Activated T-cell treated with anti-CD3 and anti-CD28 coated beads, Interleukin-2, amount 50 U/mL, for 72 hours (primary cell): ENCODE measurements at places on chromosomes 6 and 20. TPM values are rescaled to one million over a fixed set of nuclear protein-coding genes. Genes with fewer than 3 reads are reported as not detected.

The RNF182 gene
- total RNA-seq = not detected

The MAP7 gene
- 1.3 TPM for total RNA-seq

The JPH2 gene
- 0.46 TPM for total RNA-seq

The DPPA5 gene
- total RNA-seq = not detected

The BHLHE23 gene
- total RNA-seq = not detected

The FERMT1 gene
- 0.37 TPM for total RNA-seq

DNA sequence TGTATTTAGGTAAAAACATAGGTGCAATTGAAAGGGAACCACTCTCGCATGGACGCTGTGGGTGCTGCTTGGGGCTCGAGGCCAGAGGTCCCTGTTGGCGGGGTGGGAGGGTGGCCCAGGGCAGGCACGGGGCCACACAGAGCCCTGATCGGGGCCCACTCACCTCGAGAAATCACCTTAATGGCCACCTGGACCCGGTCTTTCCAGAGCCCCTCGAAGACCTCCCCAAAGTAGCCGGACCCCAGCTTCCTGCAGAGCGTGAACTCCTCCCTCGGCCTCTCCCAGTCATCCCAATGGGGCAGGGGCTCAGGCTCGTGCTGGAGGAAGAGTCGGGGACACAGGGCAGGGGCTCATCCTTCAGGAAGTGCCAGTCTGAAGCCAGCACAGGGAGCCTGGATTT is 3.8 kb downstream of the PTK6 start:
- H3K4me3 ChIP-seq = no peak overlapping the region
- no peak overlapping the region for H3K27ac ChIP-seq
- no peak for DNase-seq

DNA sequence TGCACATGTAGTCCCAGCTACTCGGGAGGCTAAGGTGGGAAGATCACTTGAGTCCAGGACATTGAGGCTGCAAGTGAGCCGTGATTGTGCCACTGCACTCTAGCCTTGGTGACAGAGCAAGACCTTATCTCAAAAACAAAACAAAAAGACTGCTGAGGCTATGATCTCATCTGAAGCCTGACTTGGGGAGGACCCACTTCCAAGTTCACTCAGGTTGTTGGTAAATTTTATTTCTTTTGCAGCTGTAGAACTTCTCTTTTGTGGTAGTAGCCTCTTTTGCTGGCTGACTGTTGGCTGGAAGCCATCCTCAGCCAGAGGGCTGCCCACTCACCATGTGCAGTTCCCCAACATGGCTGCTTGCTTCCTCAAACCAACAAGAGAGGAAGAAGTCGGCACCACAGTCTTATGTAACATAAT is 36.8 kb upstream of the ME1 start:
- no peak for DNase-seq
- H3K4me1 ChIP-seq = no peaks in the 10 kb centered on the region
- H3K27ac ChIP-seq = no peak overlapping the region
- H3K27me3 ChIP-seq = peaks cover 6% of the 10 kb centered on the region

- DNase-seq = no peak
- no peak overlapping the region for H3K27ac ChIP-seq
- peaks cover 25% of the 10 kb centered on the region for H3K27me3 ChIP-seq
- H3K4me3 ChIP-seq = no peak overlapping the region
- H3K36me3 ChIP-seq = no peaks in the 10 kb centered on the region
- H3K4me1 ChIP-seq = peaks cover 11% of the 10 kb centered on the region
Observed at GRCh38 chr20:50215926-50216325, 25.3 kb downstream of the CEBPB start.

GRCh38 chr6:24775520-24776058 is 852 bp downstream of the GMNN start:
- peak overlapping the region; percentile 96 for H3K27ac ChIP-seq
- peak overlapping the region; percentile 96 for H3K4me3 ChIP-seq
- no peaks in the 10 kb centered on the region for H3K27me3 ChIP-seq
- DNase-seq = peak; percentile 25
- peaks cover 36% of the 10 kb centered on the region for H3K4me1 ChIP-seq
- H3K36me3 ChIP-seq = peaks cover 13% of the 10 kb centered on the region

DNA sequence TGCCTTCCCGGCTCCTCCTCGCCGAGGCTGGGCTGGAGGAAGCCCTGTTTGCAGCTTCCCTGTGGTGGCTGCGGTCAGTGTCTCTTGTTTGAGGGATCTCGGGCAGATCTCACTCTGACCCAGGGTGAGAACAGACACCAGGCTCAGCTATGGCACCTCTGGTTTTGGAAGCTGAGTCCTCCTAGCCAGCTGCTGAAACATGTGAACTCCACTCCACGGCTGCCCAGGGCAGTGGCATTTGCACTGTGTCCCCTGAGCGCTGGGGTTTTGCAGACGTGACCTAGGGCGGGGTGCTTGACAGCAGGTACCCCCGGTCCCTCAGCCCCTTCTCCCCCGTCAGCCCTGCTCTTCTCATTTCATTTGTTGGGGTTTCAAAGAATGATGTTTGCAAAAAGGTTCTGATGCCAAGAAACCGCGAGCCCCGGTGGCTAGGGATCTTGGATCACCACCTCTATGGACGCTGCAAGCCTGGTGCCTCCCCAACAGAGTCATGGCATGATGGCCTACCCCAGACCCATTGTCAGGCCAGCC is 55.0 kb upstream of the DACT2 start:
- no peak overlapping the region for H3K4me3 ChIP-seq
- DNase-seq = no peak

GRCh38 chr6:125789576-125790357 is 993 bp upstream of the NCOA7 start:
- peak overlapping the region; percentile 94 for H3K27ac ChIP-seq
- no peaks in the 10 kb centered on the region for H3K27me3 ChIP-seq
- DNase-seq = peak; percentile 52
- H3K4me3 ChIP-seq = peak overlapping the region; percentile 97

DNA sequence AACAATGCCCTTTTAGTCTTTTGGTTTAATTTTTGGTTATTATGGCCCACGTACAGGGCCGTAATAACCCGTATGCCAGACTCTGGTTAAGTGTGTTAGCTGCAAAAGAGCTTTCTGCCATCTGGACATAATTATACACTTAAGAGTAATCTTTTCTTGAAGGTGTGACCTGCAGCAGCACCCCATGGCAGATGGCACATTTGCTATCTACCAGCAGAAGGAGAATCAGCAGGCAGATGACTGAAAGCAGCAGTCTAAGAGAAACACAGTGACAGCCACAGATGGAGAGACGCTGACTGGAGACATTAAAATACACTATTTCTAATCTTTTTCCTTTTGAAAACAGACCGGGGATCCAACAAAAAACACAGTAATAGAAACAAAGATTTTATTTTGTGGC is 18.7 kb downstream of the ASF1A start:
- H3K36me3 ChIP-seq = peaks cover 32% of the 10 kb centered on the region
- no peak overlapping the region for H3K4me3 ChIP-seq
- H3K27ac ChIP-seq = no peak overlapping the region

DNA sequence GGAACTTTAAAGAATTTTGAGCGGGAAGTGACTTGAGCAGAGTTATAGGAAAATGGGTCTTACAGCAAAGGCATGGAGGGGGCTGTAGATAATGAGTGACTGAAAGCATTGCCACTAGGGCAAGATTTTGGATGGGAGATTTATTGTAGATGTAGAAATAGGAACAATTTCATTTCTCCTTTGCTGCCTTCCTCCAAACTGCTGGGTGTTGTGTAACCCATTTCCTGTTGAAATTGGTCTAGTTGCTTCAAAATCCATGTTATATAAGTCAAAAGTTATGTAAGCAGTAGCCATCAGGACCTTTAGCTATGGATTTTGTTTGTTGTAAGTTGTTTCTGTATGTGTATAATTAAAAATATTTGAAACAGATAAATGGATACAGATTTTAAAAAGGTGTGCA is 11.1 kb downstream of the YWHAB start:
- peaks cover 94% of the 10 kb centered on the region for H3K4me1 ChIP-seq
- peaks cover 6% of the 10 kb centered on the region for H3K36me3 ChIP-seq
- no peak for DNase-seq
- no peaks in the 10 kb centered on the region for H3K27me3 ChIP-seq
- peak overlapping the region; percentile 31 for H3K27ac ChIP-seq
- no peak overlapping the region for H3K4me3 ChIP-seq

DNA sequence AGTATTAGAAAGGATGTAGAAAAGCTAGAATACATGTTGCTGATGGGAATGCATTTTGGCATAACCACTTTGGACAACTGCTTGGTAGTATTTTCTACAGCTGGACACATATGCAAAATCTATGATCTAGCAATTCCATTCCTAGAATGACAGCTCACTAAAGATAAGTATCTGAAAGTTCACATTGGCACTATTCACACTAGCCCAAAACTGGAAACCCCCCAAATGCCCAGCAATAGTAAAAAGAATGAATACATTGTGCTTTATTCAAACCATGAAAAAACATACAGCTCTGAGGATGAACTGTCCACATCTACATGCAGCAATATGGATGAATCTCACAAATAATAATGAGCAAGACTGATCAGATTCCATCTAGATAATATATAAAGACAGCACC is 79.0 kb downstream of the PPP1R3G start:
- H3K4me3 ChIP-seq = no peak overlapping the region
- no peak overlapping the region for H3K27ac ChIP-seq
- H3K27me3 ChIP-seq = no peaks in the 10 kb centered on the region
- no peak for DNase-seq

DNA sequence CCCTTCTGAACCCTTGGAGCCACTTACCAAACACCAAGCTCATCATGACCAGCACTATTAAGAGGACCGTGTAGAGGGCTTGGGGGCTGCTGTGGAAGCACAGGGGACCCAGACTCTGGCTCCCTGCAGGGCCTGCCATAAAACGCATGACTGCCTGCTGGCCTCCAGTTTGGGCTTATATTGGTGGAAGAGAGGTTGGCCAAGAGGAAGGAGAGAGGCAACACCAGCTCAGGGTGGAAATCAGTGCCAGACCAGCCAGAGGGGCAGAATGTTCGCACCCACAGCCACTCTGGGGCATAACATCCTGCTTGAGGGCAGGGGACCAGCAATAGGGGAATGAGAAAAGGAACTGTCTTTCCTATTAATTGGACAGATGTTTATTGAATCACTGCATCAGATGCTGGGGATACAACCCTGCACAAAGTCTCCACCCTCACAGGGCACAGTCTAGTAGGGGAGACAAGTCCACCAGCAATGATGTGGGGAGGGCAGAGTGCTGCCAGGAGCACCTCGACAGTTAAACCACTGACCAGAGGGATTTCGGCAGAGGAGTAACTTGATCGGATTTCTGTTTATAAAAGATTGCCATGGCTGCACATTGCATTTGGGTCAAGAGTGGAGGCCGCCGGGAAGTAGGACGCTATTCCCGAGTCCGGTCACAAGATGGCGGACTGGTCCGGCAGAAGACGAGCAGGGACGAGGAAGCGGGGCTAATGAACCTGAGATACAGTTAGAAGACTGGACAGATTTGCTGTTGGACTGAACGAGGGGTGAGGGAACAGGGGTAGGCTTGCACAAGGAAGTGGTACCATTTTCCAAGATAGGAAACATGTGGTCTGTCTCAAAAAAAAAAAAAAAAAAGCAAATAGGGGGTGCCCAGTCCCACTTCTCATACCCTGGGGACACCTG is at the start of gene LY6G5C:
Gene LY6G5C (minus strand): TSS at position 842 of the 909 bp plus-strand sequence. CDS start 694 bp downstream, at position 148.
- DNase-seq = peak; percentile 67
- H3K27me3 ChIP-seq = no peaks in the 10 kb centered on the region
- no peaks in the 10 kb centered on the region for H3K36me3 ChIP-seq
- peaks cover 23% of the 10 kb centered on the region for H3K4me1 ChIP-seq
- H3K4me3 ChIP-seq = peak within 1 kb of the TSS; percentile 91

DNA sequence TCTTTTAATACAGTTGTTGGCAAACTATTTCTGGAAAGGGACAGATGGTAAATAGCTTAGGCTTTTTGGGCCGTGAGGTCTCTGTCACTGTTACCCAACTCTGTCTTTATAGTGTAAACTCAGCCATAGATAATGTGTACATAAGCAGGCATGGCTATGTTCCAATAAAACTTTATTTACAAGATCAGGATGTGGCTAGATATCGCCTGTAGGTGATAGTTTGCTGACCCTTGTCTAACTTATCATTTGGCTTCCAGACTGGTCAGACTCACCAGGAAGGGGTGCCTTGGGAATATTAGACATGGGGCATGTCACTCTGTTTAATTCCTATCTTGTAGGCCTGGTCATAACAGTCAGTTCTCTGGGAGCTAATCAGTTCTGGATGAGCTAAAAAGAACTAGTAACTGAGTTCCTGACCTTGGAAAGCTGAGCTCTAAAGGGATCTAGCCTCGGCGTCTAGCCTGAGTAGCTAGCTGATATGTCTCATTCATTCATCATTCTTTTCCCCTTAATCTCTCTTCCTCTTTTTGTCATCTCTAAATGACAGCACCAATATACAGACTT is 163.6 kb downstream of the SLC16A10 start:
- peaks cover 7% of the 10 kb centered on the region for H3K27me3 ChIP-seq
- no peaks in the 10 kb centered on the region for H3K4me1 ChIP-seq
- H3K27ac ChIP-seq = no peak overlapping the region
- no peaks in the 10 kb centered on the region for H3K36me3 ChIP-seq
- H3K4me3 ChIP-seq = no peak overlapping the region
- DNase-seq = no peak

- DNase-seq = peak; percentile 51
- no peaks in the 10 kb centered on the region for H3K36me3 ChIP-seq
- peaks cover 10% of the 10 kb centered on the region for H3K4me1 ChIP-seq
- peak overlapping the region; percentile 72 for H3K27ac ChIP-seq
- no peaks in the 10 kb centered on the region for H3K27me3 ChIP-seq
Observed at GRCh38 chr6:72748759-72749158, 126.9 kb downstream of the KCNQ5 start.

DNA sequence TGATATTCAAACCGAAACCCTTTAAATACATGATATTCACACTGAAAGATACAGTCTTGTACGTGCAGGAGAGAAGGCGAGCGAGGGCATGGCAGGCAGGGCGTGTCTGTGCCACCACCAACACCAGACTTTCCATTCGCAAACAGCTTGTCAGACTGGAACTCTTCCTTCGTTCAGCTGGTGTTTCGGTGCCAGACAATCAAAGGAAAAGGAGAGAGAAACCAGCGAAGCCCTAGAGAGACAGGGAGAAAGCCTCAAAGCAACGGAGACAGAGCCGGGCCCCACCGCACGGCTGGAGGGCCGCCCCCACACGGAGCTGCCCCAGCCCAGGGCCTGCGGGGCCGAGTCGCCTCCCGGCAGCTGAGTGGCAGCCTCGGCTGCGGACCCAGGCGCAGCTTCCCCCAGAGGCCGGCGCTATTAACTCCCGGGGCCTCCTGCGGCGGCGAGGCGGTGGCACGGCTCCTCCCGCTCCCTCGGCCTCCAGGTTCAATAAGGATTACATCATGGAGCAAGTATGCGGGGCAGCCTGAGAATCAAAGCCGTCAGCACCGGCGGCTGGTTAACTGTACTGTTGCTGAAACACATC is 32.1 kb upstream of the NR2E1 start:
- H3K4me3 ChIP-seq = peak overlapping the region; percentile 86
- H3K4me1 ChIP-seq = peaks cover 8% of the 10 kb centered on the region
- H3K27ac ChIP-seq = peak overlapping the region; percentile 84
- peaks cover 2% of the 10 kb centered on the region for H3K36me3 ChIP-seq
- DNase-seq = peak; percentile 40
